ENCODE measurements at places on chromosomes 4 and X.

DNA sequence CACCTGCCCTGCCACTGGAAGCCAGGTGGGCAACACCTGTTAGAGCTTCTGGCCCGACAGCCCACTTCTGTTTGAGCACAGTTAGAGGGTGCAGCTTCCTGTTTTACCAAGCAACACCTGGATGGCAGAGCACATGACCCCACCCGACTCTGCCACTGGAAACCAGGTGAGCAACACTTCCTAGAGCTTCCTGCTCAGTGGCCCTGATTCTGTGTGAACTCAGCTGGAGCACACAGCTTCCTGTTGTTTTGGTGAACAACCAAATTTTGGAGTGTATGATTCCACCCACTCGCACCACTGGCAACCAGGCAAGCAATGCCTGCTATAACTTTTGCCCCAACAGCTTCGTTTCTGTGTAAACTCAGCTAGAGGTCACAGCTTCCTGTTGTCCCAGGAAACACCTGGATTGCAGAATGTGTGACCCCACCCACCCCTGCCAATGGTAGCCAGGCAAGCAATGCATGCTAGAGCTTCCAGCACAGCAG lies 163.8 kb upstream of the KLF8 start:
- DNase-seq, result no peak

DNA sequence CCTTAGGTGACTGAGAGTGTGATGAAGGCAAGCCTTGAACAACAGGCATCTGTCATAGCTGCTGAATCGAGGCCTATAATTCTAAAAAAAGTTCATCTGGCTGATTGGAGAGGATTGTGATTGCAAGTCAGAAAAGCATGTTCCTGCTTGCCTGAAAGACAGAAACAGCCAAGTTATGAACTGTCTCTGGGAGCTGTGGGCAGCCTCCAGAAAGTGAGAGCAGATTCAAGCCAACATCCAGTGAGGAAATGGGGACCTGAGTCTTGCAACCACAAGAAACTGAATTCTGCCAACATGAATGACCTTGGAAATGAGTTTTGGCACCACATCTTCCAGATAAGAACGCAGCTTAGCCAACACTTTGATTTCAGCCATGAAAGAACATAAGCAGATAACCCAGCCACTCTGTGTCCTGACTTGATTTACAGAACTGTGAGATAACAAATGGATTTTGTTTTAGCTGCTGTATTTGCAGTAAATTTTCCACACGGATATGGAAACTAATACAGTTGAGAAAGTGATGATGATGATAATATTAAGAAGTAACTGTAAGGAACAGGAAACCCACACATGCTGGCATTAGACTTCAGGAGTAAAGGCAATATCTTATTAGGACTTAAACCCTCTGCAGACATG lies 240.3 kb upstream of the NDST3 start:
- DNase-seq, result no peak

- no peak for DNase-seq
These were observed 473.7 kb downstream of the CENPC start for GRCh38 chr4:67071641-67072040.

DNA sequence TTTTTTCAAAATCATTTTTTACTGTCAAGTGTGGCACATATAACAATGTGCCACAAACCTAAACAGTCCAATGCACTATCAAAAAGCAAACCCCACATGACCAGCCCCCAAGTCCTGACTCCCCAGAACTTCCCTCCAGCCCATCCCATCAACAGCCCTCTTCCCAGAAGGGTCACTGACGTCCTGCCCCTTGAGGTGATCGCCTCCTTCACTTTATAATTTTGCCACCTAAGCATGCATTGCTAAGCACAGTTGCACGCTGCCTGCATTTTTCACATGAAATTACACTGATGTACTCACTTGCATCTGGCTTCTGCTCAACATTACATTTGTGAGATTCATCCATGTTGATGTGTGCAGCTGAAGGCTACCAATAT lies 42.5 kb downstream of the HTRA3 start:
- no peak for DNase-seq

DNA sequence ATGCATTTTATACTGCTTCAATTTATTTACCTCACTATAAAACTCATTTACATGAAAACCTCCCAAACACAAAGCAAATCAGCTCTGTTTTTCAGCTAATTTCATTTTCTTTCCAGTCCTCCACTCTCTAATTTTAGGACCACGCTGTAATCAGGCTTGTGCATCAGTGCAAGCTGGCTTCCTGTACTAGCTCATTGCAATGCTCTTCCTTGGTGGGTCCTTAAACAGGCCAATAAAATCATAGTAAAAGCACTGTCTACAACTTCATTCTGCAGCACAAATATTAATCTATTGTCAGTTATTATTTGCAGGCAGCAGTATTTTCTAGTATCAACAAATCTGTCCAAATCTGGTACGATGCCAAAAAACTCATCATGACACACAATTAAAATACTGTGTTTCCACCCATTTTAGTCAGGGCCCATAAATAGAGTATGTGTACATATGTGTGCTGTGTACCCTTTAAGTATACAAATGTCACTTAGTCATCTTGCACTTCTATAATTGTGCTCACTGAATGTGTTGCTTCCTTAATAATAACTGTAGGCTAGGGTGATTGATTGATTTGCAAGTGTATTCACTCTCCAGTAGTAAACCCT lies 178.2 kb upstream of the HCCS start:
- no peak for DNase-seq

- DNase-seq, result no peak
These were observed 23.2 kb upstream of the MXD4 start for GRCh38 chr4:2284934-2285612.

DNA sequence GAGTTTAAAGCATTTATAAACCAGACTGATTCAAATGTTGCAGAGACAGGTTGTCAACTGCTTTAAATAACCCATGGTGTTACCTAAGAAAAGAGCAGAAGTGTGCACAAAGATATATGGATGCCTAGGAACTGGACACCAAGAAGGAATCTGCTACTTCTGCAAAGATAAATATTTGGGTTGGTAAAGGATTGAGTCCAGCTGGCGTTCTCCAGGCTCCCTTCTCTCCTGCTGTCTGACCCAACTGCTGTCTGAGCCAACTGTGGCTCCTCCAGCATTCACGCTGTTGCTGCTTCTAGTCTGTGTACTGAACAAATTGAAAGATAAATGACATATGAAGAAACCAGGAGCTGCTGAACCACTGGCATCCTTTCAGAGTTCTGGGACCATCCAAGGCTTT lies 1167.8 kb upstream of the PRKX start:
- no peak for DNase-seq

DNA sequence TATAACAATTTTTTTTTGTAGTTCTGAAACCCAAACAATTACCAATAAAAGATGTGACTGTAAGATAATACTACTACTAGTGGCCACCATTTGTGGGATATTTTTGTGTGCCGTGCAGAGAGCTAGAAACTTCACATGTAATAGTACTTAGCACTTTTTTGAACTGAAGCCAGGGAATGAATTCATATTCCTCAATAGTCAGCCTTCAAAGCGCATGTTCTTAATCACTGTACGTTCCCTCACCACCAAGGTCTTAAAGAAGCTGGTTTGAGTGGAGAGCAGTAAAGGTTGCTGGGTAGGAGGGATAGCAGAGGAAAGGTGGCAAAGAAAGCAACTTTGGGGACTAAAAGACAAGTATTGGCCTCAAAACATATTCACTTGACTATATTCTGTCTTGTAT lies 9.6 kb upstream of the RUFY3 start:
- DNase-seq, result no peak

GRCh38 chr4:89108091-89108490 lies 3.2 kb upstream of the TIGD2 start:
- no peak for DNase-seq

DNA sequence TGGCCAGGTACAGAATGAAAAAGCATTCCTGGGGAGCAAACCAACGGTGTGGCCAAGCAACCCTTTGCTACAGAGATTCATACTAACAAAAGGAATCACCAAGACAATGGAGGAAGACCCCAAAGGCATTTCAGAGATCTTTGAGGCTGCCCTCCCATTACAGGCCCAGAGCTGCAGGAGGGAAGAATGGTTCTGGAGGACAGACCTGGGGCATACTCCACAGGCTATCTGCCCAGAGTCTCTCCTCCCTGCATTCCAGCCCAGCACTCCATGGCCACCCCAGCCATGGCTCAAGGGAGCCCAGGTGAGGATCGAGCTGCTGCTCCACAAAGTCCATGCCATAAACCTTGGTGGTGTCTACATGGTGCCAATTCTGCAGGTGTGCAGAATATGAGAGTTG lies 81.9 kb downstream of the ATP11C start:
- DNase-seq, result no peak

DNA sequence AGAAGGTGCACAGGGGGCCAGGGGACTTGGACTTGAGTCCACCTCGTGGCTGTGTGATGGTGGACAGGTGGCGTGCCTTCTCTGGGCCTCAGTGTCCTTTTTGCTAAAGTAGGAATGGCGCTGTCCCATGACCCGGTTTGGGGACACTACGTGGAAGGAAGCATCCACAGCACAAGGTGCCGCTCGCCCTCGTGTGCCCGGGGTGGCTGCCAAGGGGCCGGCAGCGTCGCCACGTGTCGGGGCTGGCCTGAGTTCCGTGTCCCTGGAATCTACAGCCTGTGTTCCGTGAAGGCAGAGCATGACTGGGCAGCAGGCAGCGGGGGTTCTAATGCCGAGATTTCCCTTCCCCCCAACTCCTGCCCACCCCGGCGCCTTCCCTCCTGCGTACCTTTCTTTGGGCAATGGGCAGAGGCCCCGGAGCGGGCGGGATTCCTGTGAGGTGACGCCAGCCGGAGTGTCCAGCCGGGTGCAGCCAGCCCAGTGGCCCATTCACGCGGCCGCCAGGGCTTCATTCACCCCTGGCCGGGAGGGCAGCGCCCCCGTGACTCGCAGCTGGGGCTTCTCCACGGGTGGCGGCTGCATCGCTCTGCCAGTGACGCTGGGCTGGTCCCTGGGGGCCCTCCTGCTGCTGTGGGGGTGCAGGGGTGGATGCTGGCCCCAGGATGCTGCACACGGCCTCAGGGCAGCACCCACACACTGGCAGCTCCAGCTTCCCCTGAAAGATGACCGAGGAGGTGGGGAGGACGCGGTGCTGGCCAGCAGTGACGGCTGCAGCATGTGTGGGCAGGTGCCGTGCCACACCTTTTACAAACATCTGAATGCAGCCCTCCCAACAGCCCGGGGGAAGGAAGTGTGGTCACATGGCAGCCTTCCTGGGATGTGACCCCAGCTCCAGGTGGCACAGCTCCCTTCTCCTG lies 21.2 kb downstream of the DOK7 start:
- DNase-seq, result no peak

GRCh38 chr4:38967260-38968095 lies 64.7 kb downstream of the TMEM156 start:
- no peak for DNase-seq

DNA sequence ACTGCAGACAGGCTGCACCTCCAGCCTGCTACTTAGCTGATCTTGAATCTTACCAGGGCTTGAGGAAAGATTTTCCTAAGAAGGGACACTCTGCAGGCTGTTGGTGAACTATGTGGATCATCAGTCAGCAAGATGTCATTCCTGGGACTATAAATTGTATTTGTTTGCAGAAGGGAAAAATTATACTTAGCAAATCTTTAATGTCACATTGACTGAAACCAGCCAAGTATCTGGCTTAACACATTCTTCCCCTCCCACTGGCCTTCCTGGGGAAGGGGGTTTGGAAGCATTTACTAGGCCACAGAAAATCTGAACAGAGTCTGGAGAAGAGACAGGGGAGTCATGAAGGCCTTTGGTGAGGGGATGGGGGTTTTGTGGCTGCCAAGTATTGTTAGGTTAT lies 156.7 kb upstream of the EOLA2 start:
- DNase-seq, result no peak

DNA sequence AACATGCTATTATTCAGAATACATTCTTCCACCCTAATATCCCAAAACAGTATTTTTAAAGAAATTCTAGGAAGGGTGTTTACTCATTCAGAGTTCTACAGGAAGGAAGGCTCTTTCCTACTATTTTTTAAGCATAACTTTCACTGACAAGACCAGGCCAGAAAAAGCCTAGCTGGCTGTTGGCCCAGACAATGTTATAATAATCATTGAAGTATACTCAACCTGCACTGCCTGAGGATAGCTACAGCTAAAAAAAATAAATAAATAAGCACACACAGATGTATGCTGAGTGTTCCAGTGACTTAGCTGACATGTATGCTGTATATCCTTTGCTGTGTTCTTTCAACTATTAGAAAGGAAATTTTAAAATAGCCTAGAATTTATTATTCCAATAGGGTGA lies 145.8 kb upstream of the SPRY1 start:
- DNase-seq, result no peak

DNA sequence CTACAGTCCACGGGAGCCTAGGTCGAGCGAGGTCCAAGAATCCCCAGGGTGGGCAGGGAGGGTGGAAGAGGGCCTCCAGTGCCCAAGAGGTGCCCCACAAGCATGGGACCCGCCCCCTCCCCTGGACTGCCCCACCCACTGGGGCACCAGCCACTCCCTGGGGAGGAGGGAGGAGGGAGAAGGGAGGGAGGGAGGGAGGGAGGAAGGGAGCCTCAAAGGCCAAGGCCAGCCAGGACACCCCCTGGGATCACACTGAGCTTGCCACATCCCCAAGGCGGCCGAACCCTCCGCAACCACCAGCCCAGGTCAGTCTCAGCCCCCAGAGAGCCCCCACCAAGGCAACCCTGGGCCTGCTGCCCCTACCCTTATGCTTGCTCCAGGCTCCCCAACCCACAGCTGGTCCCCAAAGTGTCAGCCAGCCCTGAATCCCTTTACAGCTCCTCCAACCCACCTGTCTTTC lies at the start of gene GATA1:
GATA1 (plus strand) TSS at position 250 of the 460 bp plus-strand sequence. CDS start 4,520 bp downstream, outside the sequence.
- DNase-seq, result no peak

DNA sequence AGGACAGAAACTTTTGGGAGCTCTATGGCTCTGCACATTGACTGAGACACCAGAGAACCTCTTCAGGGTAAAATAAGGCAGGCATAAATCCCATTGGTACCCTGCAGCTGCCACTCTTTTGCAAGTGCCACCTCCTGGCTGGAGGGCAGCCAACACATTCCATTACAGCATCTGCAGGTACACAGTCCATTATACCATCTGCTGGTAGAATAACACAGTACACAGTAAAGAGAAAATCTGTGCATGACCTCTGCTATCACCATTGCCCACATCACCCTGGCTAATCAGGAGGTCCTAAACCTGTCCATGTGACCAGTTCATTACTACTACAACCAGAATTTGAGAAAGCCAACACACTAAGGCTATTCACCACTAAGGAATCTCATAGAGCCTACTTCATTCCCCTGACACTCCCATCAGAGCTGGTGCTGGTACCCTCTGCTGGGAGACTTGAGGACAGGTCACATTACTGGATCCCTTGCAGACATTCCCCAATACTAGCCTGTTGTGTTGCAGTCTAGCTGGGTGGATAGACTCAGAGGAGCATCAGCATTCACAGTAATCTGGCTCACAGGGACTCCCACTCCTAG lies 176.2 kb upstream of the TACR3 start:
- no peak for DNase-seq

GRCh38 chr4:155042014-155042413 lies 166.4 kb upstream of the NPY2R start:
- DNase-seq, result no peak

GRCh38 chr4:4559596-4559995 lies 17.7 kb upstream of the STX18 start:
- no peak for DNase-seq

DNA sequence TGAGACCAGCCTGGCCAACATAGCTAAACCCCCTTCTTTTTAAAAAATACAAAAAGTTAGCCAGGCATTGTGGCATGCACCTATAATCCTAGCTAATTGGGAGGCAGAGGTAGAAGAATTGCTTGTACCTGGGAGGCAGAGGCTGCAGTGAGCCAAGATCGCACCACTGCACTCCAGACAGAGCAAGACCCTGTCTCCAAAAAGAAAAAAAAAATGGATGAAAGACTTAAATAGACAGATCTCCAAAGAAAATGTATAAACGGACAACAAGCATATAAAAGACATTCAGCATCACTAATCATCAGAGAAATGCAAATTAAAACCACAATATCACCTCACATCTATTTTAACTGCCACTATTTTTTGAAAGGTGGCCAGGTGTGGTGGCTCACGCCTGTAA lies 6.6 kb upstream of the SAT1 start:
- DNase-seq, result no peak
